Activated T-cell treated with anti-CD3 and anti-CD28 coated beads, Interleukin-2, amount 50 U/mL, for 72 hours (primary cell): ENCODE measurements at places on chromosomes 6 and 20.

- no peak for DNase-seq
These were observed 21.7 kb downstream of the B4GALT5 start for GRCh38 chr20:49691818-49692568.

DNA sequence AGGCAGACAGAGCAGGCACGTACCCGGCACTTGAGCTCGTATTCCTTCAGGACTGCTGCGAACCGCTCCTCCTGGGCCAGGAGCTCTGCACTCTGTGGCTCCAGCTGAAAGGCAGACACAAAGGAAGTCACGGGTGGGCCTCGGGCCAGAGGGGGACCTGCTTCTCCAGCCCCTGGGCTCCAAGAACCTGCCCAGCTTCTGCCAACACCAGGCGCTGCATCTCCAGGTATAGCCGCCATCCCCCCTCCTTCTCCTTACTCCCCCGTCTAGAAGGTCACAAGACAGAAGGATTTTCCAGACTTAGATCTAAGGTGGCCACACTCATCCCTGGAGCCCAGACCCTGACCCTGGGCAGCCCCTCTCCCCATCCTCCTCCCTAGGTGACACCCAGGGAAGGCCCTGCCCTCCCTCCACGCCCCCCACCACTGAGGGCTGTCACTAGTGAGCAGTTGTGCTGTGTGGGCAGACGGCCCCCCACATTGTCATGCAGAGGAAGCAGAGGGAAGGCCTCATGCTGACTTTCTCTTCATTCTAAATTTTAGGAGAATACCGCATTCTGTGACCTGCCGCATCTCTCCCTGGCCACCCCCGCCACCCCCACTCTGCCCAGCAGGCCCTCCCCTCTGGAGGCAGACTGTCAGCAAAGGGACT is 81.9 kb downstream of the GINS1 start:
- DNase-seq, result no peak

DNA sequence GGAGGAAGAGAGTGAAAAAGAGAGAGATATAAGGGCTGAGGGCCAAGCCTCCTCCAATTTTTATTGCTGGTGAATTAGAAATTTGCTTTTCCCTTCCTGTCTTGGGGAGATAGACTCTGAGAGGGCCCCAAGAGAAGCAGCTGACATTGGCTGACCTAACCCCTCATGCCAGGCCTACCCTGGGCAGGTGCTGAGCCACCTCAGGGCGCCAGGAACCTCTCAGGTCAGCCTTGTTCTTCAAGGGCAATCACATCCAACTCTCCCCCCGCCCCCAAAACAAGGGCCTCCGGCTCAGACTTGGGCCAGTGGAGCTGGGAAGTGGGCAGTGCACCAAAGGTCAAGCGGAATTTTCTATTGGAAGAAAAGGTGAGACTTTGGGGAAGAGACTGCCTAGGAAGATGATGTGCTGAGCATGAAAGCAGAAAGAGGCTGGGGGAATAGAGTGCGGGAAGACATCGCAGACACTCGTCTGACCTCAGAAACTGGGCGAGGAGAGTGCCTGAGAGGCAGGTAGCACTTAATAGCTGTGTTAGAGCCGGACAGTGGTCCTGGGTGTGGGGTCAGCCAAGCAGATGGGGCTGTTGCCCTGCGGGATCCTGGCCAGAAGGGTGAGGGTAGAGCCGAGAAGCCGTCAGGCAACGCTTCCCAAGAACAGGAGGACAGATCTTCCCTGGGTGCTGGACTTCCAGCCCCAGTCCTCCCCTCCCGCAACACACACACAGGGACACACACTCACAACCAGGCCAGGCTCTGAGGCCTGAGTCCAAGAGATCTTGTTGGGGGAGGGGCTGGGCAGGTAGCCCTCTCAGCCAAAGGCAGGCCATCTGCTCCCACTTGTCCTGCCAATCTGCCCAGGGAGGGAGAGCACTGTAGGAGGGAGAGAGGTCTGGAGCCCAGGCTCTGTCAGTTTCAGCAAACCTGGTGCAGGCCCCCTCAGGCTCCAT is 3.7 kb upstream of the FASTKD5 start:
- no peak for DNase-seq

- no peak for DNase-seq
These were observed 213.1 kb downstream of the SYNDIG1 start for GRCh38 chr20:24682496-24682985.

DNA sequence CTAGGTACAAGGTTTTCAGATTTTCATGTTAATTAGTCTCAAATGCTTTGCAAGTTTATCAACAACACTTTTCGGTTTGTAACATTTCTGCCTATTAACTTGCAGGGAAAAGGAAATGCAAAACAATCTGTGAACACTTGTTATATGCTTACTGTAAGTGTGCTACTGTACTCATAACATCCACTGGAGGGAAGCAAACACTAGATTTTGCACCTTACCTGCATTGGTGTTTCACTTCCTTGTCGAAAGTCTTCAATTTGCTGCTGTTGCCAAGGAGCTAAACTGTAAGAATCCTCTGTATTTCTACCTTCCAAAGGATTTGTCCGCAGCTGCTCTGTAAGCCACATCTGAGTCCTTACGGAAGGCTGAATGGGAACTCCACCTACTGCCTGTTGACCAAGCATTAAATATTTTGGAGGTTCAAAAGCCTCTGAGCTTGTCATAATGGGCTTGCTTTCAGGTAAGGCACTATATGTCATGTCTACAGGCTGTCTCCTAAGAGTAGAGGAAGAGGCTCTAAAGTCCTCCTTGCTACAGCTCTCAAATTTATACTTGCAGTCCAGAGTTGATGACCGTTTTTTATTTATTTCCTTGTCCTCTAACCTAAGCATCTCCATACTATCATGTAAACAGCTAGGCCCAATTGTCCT is 17.3 kb downstream of the PLN start:
- peak; percentile 15 for DNase-seq

DNA sequence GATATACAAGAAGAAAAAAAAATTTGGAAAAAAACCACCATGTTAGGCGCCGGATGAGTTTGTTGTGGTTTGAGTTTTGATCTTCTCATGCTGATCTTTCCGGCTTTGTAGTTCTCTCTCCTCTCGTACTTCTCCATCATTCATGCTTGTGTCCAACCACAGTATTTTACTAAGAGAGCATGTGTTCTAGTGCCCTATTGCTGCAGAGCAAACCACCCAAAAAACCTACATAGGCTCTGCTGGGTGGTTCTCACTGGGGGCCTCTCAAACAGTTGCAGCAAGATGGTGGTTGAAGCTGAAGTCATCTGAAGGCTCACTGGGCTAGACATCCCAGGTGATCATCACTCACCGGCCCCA is 404.2 kb downstream of the PLCB1 start:
- DNase-seq, result no peak
